ENCODE measurements at places on chromosomes 2 and 18.

- DNase-seq: no peak
These were observed 244.2 kb upstream of the RGPD4 start for GRCh38 chr2:107582487-107582886.

DNA sequence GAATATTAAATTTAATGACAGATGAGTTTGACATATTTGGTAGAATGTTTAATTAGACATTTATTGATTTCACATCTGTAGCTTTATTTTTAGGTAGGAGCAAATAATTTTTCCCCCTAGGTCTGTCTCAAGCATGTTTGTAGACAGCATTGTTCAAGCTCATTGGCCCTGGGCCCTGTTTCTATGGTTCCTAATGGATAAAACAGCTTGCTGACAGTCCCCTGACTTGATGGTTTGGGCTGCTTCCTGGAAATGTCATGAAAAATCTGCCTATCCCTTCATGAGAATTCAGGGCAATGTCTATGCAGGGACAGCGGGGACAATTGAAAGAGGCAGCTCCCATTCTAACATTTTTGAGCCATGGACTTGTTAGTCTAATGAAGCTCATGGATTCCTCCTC is 14.6 kb upstream of the MEP1B start:
- DNase-seq: no peak

GRCh38 chr18:73805991-73806390 is 341.6 kb downstream of the FBXO15 start:
- DNase-seq: no peak

DNA sequence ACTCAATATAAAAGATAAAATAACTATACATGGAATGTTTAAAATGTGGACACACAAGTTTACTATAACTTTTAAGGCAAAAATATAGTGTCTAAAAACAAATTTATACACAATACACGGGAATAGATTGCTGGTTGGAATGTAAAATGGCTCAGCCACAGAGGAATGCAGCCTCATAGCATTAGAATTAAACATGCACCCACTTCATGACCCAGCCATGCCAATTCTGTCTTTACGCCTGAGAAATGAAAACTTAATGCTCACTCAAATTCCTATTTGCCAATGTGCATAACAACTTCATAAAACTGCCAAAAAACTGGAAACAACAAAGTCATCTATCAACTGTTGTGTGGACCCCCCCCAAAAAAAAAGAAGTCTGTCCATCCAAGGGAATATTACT is 1006.6 kb upstream of the POU3F3 start:
- DNase-seq: no peak

Measured in CD4-positive, alpha-beta T cell treated with Interleukin-17A for 1 hour (primary cell).